ENCODE measurements at places on chromosomes 3 and 15.

- no peak for DNase-seq
Observed at GRCh38 chr3:55190331-55190730, 262.5 kb upstream of the LRTM1 start.

- no peak for DNase-seq
Observed at GRCh38 chr15:80946576-80946975, 43.0 kb downstream of the MESD start.

- no peak for DNase-seq
Observed at GRCh38 chr3:177893331-177893730, 642.9 kb upstream of the KCNMB2 start.

DNA sequence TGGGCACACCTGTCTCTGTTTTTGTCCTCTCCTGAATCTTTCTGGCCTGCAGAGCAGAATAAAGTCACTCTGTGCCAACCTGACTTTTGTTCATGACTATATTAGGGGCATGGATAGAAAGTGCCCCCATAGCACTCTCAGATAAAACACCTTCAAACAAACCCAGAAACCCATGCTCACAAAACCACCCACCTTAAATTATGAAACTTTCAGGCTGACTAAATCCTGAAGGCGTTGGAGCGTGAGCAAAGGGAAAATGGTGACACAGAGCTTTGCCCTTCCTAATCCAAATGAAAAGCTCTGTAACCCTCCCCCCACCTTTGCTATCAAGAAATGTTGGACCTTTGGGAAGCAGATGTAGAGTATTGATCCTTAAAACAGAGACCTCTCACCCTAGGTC, 138.9 kb downstream of the IGF1R start:
- no peak for DNase-seq

DNA sequence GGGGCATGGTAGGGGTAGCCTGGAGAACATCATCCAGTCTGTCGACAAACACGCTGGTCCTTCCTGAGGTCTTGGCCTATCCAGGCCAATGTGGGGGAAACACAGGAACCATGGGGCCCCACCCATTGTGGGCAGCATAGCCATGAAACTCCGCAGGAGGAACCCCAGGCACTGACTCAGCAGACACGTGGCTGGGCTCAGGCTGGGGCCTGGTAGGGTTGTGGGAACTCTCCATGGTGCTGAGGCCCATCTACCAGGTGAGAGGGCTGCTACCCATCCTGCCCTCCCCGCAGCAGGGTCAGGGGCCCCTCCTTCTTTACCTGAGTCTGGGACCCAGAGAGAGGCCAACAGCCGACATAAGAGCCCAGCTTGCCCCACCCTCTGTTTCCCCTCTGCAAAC, 22.6 kb upstream of the CACNA2D2 start:
- DNase-seq, result no peak

DNA sequence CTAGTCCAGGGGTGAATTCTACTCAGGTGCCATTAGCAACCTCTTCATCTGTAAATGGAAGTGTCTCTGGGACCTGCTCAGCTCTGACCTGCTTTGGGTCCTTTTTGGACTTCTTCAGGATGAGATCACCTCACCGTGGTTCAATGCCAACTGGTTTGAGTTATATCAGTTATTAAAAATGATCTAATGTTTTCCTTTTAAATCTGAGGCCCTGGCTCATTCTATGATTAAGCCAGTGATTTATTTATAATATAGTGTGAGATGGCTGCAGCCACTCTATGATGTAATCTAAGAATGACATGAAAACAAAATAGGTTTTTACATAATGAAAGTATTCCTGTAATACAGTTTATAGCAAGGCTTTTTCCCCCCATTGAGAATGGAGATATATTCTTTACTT, 79.4 kb downstream of the LPP start:
- no peak for DNase-seq

- no peak for DNase-seq
Observed at GRCh38 chr3:69488026-69488425, 102.1 kb upstream of the FRMD4B start.

DNA sequence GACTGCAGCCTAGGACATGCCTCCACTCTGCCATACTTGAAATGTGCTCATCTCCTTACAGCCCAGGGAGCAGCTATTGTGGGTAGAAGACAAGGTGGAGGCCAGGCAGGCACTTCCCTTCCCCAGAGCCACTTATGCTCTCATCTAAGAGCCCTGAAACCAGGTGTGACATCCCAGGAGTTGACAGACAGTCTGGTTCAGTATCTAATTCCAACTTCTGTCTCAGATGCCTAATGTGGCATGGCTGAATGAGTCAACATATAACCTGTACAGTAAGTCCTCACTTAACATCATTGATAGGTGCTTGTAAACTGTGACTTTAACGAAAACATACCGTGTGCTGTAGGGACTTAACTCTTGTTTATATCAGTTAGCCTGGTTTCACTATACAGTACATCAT, 1.2 kb upstream of the CAPN3 start:
- DNase-seq, result no peak

DNA sequence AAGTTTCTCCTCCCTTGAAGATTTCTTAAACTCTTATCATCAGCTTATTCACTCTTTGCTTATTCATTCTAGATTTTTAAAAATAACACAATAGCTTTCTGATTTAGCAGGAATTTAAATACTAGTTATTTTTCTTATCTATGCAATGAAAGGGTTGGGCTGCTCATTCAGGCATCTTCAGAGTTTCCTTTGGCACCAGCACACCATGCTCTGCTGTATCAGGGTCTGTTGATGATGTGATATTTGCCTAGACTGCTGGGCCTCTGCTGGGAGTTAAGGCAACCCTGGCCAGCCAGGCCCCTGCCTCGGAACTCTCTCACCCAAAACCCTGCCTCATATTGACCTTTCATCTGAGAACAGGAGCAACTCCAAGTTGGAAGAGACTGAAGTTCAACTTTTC, 35.0 kb downstream of the DRD3 start:
- no peak for DNase-seq

DNA sequence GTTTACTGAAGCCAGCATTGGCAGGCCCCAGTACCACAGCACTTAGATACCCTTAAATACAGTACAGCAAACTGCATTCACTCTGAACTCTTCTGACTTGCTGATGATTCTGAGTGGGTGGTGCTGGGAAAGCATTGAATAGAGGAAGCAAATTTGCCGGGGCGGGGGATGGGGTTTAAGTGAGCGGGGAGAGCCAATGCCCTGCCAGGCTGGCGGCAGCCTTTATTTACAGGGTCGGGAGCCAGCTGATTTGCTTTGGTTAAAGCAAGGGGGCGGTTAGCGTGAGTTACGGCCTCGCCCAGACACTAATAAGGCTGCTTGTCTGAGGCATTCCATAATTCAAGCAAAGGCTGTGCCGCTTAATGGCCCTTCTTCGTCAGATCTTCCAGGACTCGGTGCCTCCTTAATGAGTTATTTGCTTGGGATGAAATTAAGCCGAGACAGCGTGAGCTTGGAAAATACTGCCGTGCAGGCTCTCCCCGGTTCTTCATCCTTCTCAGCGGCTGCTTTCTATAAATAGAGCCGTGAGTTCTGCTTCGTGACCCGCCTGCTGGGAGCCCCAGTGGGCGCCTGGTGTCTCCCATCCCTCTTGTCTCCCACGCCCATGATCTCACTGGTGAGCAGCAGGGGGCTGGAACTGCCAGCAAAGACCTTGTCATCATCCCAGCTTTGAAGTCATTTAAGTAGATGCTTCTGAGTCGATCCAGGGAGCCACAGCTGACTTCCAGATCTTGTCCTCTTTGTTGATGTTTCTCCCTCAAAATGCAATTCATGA, 25.8 kb downstream of the SPSB4 start:
- DNase-seq, result no peak

DNA sequence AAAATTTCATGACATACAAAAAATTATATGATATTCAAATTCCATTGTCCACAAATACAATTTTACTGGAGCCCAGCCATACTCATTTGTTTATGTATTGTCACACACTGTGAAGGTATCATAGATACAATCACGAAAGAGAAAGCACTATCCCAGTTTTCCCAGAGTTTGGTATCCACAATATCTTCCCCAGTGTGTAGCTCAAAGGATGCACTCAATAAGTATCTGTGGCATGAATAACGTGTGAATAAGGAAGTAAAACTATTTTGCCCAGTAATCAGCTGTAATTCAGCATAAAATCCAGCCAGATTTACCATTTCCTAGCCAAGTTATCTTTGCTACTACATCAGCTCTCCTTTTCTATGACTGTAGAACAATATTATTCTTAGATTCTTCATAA, 131.3 kb upstream of the KCNMB2 start:
- DNase-seq, result no peak

DNA sequence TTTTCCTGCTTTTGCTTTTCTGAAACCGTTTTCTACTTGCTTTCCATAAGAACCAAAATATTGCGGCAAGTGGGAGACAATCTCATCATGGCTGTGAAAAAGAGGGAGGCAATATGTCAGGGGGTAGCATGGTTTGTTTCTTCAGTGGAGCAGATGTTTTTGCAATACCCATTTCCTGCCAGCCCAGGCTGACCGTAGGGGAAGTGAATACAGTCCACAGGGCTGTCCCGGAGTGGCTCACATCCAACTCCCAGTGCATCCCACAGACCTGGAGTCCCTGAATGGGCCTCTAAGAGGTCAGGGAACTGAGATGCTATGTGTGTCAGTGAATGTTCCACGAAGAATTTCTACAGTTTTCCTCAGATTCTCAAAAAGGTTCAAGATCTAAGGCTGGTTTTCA, 69.6 kb downstream of the EPHB1 start:
- no peak for DNase-seq

- no peak for DNase-seq
Observed at GRCh38 chr3:113084777-113085176, 94.0 kb downstream of the GTPBP8 start.

DNA sequence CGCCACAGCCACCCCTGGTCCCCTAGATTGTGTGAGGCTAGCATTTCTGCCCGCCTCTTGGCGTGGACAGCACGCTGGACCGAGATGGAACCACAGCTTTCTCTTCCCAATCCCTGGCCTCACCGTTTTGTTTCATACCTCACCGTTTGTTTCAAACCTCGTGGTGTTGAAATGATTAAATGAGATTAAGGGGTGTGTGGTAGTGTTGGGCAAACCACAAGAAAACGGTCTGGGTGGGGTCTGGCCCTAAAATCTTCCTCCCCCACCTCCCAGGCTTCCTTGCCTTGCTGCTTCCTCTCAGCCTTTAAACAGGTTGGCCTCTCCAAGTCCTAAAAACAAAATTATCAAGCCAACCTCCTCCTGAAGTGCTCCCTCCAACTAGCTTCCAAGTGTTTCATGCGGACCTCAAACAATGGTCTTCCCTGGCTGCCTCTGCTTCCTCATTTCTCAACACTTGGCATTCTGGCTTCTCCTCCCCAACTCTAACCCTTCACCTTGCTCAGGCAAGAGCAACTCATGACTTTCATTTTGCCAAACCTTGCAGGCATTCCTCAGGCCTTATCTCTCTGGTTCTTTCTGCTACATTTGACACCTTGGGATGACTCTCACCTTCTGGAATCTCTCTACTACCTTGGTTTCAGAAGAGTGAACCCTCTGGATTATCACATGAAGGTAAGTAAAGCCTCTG, 1.4 kb upstream of the ATP13A3 start:
- no peak for DNase-seq

DNA sequence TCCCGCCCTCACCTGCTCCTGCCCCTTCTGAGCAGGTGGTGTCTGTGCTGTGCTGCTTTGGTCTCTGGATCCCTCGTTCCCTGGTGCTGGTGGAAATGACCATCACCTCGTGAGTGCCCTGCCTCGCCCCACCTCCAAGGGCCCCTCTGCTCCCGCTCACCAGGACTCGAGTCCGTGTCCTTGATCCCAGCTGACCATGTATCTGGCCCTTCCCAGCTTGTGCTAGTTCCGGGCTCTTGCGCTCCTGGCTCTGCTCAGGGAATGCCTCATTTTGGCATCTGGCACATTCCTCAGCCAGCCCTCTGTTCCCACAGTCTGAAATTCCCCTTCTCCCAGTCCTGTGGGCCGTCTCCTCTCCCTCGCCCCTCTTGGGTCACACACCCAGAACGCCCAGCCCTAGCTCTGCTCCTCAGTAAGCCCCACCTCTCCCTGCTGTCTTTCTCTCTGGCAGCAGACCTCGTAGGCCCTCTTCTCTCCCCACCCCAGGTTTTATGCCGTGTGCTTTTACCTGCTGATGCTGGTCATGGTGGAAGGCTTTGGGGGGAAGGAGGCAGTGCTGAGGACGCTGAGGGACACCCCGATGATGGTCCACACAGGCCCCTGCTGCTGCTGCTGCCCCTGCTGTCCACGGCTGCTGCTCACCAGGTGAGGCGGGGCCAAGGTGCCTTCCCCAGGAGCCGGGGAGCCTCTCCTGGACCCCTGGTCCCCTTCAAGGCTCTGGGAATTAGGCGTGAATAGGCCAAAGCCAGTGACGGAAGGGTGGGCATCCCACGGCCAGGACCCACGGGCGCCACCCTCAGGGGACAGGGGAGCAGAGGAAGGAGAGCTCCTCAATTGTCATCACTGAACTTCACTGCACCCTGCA, 11.5 kb downstream of the SLC51A start:
- no peak for DNase-seq

All from activated naive CD8-positive, alpha-beta T cell treated with anti-CD3 and anti-CD28 coated beads, Interleukin-2, amount 50 U/mL, for 16 hours (primary cell).